ENCODE measurements at places on chromosomes 5 and 9.

DNA sequence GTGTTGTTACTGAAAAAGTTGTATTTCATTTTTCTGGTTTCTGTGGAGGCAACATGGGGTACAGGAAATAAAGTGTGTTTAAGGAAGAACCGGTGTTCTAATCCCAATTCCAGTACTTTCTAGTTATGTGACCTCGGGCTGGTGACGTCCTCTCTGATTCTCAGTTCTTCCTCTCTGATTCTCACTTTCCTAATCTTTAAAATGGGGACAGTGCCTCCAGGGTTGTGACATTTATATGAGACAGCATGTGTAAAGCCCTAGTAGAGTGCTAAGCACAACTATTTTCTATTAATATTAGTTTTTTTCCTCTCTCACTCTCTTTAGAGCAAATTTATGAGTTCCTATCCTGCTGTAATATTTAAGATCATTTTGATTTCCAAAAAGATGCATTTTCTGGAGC is 50.9 kb upstream of the PTPDC1 start:
- no peak for DNase-seq

DNA sequence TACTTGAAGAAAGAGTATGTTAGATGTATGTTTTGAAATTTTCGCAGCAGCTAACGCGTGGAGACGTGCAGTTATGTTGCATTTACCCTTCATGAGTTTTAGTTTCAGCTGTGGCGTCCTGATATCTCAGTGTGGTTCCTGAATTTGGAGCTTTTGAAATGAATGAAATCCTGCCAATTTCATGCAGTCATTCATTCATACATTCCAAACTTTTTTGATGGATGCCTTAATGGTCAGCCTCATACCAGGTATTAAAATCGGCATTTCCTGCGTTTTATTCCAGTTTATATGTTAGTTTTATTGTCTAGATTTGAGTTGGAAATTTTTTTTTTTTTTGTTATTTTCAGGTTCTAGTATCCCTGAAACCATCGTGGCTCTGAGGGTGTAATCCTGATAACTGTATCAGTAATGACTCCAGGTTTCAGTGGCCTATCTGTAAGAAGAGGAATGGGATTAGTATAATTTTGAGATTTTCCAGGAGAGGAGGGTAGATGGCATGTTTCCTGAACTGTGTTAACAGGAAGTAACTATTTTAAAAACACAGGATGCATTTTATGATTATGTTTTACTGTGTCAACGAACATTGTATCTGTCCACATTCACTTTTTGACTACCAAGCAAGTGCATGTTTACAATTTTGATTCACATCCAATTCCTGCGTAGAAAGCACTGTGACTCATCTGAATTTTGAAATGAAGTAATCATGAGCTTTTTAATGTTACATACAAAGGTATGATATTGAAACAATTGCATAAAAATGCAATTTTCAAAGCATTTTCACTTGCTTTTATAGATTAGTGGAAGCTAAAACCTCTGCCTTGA is 1.0 kb downstream of the FOCAD start:
- no peak for DNase-seq

GRCh38 chr9:69060766-69061165 is 25.2 kb downstream of the FXN start:
- no peak for DNase-seq

GRCh38 chr5:172594867-172595466 is 46.1 kb upstream of the NEURL1B start:
- no peak for DNase-seq

- no peak for DNase-seq
Measured at GRCh38 chr5:26518065-26518464, 520.3 kb downstream of the CDH9 start.

DNA sequence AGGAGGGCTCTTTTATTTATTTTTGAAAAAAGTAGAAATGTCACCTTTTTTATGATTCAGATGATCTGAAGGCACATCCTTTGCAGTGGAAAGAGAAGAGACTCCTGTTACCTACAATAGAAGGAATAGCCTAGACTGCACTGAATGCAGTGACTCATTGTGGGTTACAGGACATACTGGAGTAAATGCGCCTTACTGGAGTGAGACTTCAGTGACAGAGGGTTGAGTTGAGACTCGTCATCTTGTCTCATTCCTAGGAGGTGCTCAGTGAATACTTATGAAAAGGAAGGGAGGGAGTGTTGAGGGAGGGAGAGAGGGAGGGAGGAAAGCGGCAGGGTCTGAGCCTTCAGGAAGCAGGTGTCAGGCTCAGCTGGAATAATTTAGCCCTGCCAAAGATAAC is 25.2 kb downstream of the ANKRA2 start:
- peak; percentile 2 for DNase-seq

- no peak for DNase-seq
Measured at GRCh38 chr5:172683645-172684471, 42.8 kb downstream of the NEURL1B start.

DNA sequence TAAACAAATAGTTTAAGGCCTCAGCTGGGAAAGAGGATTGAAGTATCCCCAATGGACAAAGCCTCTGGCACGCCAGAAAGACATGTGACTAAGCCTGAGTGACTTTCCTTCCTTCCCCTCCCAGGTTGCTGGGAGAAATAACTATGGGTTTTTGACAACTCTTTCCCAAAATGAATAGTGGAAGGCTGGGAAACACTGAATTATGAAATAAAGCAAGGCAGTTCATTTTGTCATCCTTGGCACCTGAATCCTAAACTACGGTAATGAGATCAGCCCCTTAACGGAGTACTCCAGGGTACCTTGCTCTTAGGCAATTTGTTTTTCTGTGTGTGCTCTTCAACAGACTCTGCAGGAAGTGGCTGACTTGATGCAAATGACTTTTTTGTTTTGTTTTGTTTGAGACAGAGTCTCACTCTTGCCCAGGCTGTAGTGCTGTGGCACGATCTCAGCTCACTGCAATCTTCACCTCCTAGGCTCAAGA is 75.2 kb downstream of the LMNB1 start:
- DNase-seq: no peak

- no peak for DNase-seq
Measured at GRCh38 chr5:174239718-174240117, 194.2 kb downstream of the NSG2 start.

DNA sequence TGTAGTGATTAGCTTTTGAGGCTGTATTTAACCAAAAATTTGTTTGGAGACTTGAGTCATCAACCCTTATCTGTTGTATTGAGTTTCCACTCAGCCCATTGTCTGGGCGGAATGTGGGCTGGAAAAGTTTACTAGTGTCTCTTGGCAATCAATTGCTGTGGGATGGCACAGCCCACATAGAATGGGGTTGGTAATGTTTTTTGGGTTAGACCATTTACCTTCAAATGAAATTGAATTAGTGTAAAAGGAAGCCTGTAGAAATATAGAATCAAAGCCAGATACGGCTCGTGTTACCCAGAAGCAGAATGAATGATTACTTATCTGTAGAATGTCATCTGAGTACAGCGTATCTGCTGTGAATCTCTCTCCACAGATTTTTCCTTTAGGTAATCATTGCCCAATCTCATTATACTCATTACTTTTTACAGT is 142.9 kb downstream of the AOPEP start:
- DNase-seq: no peak

DNA sequence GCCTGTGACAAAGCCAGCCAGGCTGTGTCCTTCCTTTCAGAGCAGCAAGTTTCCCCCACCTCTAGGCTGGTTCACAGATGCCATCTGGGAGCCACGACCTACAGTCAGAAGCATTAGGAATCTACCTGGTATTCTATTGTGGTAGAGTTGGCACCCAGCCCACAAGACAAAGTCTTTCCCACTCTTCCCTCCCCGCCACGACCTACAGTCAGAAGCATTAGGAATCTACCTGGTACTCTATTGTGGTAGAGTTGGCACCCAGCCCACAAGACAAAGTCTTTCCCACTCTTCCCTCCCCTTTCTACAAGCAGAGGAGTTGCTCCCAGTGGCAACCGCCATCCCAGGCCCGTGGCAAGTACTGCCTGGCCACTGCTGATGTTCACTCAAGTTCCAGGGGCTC is 157.8 kb upstream of the TNC start:
- DNase-seq: no peak

DNA sequence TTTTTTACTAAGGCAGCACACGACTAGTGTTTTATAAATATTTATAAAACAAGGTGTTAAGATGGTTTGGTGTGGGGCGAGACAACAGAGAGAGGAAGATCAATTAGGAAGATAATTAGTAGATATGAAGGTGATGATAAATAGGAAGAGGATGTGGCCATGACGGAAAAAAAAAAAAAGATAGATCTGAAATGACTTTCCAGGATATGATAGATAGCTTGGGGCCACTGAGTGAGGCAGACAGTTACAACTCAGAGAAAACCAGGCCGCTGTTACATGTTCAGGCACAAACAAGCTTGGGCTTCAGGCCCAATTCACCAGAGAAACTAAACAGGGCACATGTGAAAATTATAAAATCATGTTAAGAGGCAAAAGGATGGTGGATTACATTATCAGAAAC is 43.2 kb downstream of the KIAA0825 start:
- DNase-seq: no peak

DNA sequence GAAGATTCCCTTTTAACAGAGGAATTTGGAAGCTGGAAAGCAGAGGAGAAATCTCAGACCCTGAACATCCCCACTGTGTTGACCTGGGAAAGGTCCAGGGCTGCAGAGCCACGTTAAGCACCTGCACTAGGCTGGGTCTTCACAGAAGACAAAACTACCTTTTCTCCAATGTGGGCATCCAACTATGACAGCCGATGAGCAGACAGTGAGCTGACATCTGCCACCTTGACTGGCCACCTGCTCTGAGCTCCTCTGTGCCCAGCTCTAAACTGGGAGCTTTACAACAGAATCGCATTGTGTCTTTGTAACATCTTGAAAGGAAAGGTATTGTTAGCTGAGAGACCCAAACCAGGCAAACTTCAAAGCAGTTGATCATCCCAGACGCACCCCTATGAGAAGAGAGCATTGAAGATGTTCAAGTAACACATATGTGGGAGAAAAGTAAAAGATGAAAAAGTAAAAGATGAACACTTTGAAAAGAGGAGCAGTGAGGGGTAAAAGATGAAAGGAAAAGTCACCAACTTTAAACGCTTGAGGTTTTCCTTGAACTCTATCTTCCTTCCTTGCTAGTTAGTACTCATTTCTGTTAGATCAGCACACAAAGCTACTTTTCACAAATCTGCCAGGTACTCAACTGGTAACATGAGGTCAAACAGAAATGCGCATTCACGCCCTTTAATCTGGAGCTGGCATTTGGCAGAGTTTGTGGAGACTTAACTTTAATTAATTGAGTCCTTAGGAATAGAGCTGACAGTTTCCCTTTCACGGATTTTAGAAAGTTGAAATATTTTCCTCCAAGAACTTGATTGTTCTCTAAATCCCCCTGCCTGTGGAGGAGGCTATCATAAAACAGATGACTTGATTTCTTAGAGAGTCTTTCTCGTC is 53.2 kb upstream of the CTXN3 start:
- no peak for DNase-seq

GRCh38 chr5:16784843-16785791 is 151.0 kb downstream of the MYO10 start:
- peak; percentile 10 for DNase-seq

- no peak for DNase-seq
Measured at GRCh38 chr5:67435032-67435431, 238.4 kb upstream of the CD180 start.

- peak; percentile 66 for DNase-seq
Measured at GRCh38 chr5:77065256-77065655, 21.8 kb downstream of the ZBED3 start.

DNA sequence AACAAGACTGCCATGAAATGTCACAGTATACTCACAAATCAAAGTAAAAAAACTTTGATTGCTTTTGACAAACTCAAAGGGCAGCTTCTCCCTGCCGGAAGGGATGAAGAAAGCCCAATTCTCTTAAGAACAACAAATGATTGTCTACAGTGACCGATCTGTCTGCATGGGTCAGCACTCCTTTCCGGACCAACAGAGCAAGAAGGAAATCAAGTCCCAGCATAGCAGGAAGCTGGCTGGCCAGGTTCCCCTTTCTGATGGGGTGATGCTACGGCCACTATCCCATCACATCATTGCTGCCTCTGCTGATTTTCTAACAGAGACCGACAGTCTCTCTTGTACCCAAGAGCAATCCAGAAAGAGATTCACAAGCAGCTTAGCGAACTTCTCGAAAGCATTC is 692 bp downstream of the C1QTNF3 start:
- no peak for DNase-seq

- no peak for DNase-seq
Measured at GRCh38 chr5:150561192-150561512, 53.2 kb downstream of the NDST1 start.

DNA sequence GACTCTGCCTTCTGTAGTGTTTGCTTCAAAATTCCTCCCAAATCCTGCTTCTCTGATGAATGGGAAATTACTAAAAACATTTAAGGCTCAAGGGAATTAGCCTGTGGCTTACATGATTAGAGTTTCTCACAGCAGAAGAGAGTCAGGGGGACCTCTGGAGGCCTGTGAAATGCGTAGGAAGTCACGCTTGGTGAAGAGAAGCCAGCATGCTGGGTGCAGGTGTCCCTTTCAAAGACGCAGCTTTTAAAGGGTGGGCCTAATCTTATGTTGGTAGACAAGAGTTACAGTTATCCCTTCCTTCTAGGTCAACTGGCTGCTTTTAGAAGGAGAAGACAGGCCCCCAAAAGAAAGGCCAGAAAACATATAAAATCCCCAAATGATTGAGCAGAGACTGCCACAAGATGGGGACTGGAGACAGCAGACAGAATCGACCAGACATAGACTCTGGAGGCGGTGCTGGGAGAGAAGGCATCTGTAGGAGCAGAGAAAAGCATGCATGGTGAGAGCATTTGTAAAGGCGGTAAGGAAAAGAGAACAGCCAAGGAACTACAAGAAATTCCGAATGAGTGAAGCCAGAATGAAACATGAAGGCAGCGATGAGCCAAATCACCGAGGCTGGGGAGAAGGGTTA is 42.3 kb downstream of the B4GALT1 start:
- DNase-seq: no peak

DNA sequence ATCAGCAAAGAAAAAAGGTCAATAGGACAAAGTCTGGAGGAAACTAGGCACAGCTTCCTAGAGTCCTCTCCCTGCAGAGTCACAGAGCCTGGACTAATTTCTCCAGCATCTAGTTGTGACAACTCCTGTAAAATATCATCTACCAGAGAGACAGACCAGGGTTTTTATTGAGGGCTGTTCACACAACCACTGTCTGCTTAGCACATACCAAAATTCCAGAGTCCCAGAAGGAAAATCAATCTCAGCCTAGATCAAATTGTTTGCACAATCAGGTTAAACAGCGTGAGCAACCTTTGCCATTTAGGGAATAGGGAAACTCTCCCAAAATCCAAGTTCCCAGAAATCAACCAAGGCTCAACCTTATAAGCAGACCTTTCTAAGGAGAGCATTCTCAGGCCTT is 190.3 kb downstream of the SYK start:
- no peak for DNase-seq
